ENCODE measurements at places on chromosomes 4 and X.

DNA sequence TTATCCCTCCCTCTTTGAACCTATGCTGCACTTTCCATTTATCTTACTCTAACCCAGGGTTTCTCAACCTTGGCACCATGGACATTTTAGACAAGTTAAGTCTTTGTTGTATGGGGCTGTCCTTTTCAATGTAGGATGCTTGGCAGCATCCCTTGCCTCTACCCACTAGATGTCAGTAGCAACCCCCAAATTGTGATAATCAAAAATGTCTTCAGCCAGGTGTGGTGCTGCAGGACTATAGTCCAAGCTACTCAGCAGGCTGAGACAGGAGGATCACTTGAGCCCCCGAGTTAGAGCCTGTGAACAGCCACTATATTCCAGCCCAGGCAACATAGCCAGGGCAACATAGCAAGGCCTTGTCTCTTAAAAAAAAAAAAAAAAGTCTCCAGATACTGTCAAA lies 7.0 kb downstream of the LRCH2 start:
- DNase-seq, result no peak

DNA sequence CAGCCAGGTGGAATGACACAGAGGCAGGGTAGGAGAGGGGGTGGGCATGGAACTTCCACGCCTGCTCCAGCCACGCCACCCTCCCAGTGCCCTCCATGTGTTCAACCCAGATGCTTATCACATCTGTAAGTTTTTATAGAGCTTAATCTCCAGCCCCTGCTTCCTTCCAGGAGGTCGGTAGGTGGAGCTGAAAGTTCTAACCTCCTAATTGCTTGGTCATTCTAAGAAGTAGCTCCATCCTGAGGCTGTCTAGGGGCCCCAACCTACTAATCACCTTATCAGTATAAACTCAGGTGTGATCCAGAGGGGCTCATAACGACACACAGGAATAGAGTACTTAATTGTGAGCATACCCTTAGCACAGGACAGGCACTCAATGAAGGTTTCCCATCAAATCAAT lies 18.3 kb downstream of the QDPR start:
- no peak for DNase-seq

GRCh38 chr4:16617011-16617410 lies 281.4 kb downstream of the LDB2 start:
- DNase-seq, result no peak

GRCh38 chr4:3331511-3332394 lies 38.9 kb downstream of the RGS12 start:
- DNase-seq, result no peak

DNA sequence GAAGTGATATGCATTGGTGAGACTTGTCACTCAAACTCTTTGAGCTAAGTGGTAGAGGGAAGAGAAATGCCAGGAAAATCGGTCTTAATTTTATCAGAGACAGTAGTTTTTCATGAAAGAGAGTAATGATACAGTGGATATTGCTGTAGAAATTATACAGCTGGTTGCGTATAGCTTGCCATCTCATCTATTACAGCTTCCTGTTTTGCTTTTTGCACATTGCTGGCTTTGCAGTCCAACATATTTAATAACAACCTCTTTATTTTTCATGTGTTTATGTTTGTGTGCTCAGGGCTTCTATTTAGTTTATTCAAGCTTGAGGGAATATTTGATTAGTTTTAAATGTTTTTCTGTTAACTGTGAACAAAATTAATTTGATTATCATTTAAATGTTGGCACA lies 11.5 kb downstream of the SMAD1 start:
- DNase-seq, result no peak

GRCh38 chr4:112766422-112766821 lies 129.5 kb downstream of the LARP7 start:
- peak; percentile 6 for DNase-seq

DNA sequence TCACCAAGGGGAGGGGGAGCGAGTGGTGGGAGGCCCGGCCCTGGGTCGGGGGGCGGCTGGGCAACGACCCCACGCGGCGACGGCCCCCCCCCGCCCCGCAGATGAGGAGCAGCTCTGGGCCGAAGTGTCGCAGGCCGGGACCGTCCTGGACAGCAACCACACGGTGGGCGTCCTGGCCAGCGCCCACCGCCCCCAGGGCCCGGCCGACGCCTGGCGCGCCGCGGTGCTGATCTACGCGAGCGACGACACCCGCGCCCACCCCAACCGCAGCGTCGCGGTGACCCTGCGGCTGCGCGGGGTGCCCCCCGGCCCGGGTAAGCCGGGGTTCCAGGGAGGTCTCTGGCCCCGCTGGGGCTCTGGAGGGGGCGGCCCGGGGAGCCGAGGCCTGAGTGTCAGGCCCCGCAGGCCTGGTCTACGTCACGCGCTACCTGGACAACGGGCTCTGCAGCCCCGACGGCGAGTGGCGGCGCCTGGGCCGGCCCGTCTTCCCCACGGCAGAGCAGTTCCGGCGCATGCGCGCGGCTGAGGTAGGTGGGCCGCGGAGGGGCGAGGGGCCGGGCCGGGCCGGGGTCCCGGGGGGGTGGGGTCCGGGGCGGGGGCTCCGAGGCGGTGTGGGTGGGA lies 8.7 kb upstream of the FGFRL1 start:
- no peak for DNase-seq

DNA sequence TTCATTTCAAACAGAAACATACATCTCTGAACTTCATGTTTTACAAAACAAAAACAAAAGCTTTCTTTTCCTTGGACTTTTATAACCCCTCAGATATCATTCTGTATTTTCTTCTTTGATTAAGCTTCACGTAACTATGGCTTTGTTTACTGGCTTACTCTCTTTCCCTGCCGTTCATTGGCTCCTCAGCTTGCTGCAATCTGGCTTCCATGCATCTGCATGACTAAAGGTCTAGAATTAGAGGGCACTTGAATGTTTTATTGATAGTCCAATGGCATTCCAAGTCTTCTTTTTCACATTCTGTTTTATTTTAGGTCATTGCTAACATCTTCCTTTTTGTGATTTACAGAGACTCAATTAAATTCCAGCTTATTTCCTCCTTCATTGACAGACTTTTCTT lies 487.6 kb downstream of the GRXCR1 start:
- no peak for DNase-seq

GRCh38 chrX:68991691-68992345 lies 163.0 kb downstream of the EFNB1 start:
- no peak for DNase-seq

DNA sequence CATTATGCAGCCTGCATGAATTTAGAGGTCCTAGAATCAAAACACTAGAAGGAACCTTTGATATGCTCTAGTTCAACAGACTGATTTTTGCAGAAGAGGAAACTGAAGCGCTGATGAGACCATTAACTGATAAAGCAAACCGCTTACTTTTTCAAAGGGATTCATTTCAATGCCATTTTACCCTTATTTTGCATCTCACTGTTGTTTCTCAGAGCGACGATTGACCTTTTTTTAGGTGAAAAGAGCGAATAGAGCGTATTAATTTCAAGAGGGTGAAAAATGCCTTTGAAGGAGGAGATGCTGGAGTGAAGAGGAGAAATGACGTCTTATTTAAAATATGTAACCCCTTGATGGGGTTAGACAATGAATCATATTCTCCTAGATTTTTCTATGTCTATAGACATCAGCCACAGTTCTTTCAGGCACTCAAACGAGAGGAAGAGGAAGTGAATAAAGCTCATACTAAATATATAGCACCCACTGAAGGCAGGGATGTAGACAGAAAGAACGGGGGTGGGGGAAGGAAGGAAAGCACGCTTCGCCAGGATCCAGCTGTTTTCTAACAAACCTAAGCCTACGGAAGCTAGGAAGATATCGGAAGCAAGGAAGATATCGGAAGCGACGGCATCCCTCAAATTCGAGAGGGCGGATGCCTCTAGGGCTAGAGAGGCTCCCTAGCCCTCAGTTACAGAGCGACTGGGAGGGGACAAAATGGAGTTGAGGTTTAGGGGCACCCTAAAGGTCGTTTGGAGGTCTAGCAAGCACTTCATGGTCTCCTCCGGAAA lies 848 bp downstream of the ACSL4 start:
- peak; percentile 19 for DNase-seq

- DNase-seq, result no peak
These were observed 1326.5 kb downstream of the ADGRL3 start for GRCh38 chr4:62526671-62527070.
